ENCODE measurements at places on chromosomes 16 and 17. TPM values are rescaled to one million over a fixed set of nuclear protein-coding genes. Genes with fewer than 3 reads are reported as not detected.

DNA sequence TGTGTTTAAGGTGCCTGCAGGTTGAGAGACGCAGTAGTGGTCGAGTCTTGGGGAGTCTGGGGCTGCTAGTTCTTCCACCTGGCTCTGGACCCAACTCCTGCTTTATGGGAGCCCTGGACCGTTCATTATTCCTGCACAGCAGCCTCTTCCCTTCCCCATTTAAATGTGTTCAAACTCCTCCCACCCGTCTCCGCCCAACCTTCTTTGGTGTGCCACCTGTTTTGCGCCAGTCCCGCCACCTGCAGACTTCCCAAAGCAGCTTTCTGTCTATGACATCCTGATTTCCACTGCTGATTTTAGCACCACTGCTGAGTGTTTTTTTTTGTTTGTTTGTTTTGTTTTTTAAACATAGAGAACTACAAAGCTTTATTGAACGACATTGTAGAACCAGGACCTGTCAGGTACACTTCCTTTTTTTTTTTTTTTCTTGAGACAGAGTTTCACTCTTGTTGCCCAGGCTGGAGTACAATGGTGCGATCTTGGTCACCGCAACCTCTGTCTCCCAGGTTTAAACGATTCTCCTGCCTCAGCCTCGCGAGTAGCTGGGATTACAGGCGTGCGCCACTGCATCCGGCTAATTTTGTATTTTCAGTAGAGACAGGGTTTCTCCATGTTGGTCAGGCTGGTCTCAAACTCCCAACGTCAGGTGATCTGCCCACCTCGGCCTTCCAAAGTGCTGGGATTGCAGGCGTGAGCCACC is 12.8 kb downstream of the ADORA2B start:
- no peak for DNase-seq

DNA sequence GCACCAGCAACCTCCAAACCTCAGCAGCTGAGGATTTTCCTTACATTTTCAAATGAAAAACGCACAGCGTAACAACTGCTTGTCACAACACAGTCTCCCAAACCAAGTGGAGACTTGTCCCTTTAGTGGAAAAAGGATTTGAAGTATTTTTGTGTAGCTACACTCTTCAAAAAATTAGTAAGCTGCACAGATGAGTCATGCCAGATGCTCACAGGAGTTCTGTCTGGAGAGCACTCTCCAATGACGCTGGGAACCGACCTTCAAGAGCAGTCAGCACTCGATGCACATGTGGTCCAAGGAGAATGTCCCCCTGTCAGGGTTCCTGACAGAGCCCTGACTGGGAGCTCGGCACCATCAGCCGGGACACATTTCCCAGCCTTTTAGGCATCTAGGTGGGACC is 39.8 kb downstream of the MAP1LC3B start:
- no peak for DNase-seq

DNA sequence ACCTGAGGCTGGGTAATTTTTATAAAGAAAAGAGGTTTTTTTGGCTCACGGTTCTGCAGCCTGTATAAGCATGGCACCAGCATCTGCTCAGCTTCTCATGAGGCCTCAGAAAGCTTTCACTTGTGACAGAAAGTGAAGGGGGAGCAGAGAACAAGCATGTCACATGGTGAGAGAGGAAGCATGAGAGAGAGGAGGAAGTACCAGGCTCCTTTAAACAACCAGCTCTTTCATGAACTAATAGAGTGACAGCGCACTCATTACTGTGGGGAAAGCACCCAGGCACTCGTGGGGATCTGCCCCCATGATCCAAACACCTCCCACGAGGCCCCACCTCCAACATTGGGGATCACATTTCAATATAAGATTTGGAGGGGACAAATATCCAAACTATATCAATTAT is 86.8 kb downstream of the USP32 start:
- DNase-seq: no peak

DNA sequence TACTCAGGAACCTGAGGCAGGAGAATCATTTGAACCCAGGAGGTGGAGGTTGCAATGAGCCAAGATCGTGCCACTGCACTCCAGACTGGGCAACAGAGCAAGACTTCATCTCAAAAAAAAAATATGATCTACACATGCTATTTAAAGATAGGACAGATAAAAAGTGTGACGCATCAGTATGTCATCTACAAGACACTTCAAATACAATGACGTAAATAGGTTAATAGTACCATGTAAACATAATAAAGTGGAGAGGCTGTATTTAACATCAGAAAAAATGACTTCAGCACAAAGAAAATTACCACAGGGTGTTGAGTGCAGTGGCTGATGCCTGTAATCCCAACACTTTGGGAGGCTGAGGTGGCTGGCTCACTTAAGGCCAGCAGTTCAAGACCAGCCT is 20.2 kb downstream of the ZNF778 start:
- no peak for DNase-seq

DNA sequence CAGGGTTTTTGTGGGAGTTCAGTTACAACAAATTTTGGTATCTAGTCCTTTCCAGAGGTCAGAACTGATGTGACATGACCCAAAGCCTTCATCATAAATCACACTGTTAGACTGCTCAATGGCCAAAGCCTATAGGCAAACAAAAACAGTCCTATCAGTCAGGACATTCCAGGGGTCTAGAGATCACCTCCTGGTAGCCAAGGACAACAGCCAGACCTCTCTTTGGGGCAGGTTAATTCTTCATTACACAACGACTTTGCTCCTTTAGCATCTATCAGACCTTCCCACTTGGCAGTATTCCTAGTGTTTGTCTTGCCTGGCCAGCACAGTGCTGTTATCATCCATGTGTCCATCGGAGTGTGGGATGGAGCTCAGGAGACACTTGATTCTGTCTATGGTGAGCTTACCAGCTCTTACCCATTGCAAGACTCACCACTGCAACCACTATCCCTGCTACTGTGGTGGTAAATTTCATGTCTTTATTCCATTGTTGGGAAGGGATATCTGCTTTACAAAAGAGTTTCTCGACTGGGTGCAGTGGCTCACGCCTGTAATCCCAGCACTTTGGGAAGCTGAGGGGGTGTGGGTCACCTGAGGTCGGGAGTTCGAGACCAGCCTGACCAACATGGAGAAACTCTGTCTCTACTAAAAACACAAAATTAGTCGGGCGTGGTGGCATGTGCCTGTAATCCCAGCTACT is 95.5 kb upstream of the DHX40 start:
- DNase-seq: no peak

DNA sequence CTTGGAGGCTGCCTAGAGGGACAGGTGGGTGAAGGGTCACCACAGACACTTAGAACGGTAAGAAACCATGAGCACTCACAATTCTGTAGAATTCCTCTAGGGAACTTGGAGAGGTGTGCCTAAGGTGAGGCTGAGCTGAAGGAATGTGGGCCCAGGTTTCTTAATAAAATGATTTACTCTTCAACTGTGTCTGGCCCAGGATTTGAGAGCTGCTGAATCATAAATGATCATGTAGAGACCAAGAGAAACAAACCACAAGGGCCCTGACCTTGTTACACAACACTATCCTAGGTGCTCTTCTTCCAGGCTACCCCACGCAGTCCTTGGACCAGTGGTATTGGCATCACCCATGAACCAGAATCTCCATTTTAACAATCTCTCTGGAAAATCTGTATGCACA is 27.7 kb downstream of the ZNF18 start:
- no peak for DNase-seq

DNA sequence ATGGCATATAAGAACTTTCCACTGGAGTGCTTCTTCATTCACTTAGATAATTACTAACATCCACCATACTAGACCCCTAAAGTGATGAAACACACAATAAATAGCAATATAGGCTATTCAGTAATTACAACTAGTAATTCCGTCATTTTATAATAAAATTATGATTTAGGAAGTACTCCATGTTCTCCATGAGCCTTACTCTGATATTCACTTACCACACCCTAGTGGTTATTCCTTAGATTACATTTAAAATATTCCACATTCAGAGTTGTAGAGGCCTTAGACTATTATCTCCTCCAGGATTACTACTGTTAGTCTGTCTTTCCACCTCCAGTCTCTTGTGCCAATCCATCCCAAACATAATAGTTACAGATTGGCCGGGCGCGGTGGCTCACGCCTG is 62.4 kb downstream of the STH start:
- DNase-seq: no peak

DNA sequence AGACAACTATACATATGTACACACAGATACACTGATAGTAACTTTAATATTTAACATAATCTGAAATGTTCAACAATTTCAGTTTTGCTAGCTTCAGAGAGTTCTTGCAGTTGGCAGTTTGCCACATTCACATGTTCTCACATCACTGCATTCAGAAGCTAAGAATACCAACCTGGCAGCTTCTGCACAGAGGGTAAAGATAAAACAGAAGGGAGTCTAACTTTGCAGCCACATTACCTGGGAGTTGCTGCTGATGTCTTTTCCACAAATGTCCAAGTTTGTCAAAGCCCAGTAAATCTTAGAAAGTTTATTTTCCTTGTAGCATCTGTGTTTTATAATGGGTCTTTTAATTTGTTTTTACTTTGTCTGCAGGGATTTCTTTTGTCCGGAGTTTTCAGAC is 332.0 kb downstream of the BCAS3 start:
- peak; percentile 7 for DNase-seq

DNA sequence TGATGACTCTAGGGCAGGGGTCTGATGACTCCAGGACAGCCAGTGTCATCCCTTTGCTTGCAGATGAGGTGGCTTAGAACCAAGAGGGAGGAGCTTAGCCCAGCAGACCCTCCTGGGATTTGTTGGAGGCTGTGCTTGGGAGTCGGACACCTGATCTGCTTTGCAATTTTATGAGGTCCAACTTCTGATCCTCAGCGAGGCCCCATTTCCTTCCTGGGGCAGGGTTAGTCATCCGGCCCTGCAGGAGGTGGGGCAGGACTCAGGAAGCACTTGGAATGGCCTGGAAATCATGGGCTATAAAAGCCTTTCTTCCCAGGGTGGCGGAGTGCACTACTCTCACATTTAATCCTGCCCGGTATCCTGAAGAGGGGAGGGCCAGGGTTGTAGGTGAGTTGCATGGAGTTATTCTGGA is 168.5 kb downstream of the MSI2 start:
- DNase-seq: no peak

GRCh38 chr17:30950189-30950588 is 20.6 kb upstream of the RNF135 start:
- no peak for DNase-seq

DNA sequence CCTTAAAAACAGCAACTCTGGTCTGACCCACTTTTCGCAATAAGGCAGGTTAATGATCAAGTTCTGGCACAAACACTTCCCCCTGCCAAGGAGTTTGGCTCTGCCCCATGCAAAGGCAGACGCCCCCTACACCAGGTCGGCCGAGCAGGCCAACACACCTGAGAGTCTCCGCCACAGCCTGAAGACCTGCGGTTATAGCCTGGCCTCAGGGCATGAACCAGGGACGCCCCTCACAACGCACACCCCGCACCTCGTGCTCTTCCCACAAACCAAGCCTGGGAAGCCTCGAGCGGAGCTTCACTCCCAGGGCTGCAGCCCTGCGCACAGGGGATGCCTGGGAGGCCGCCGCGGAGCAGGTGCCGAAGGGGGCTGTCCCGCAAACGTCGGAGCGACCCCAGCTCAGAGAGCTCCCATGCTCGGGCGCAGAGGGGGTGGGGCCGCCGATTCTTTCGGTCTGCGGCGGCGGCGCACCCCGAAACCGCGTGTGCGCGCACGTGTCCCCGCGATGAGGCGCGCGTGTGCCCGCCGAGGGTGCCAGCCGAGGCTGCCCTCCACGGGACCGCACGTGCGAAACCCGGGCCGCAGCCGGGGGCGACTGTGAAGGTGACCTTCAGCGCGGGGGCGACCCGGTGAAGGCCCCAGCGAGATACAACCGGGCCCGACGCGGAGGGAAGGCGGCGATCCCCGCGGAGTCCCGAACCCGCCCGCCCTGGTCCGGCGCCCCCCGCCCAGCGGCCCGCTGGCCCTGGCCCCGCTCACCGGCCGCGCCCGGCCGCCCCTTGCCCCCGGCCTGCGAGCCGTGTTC is 559 bp downstream of the CLUH start:
- no peak for DNase-seq

GRCh38 chr16:81544261-81544660 is 99.7 kb downstream of the CMIP start:
- DNase-seq: no peak

- DNase-seq: no peak
Observed at GRCh38 chr17:43469145-43469544, 14.6 kb upstream of the DHX8 start.

GRCh38 chr16:49051576-49051975 is 230.1 kb downstream of the CBLN1 start:
- no peak for DNase-seq

DNA sequence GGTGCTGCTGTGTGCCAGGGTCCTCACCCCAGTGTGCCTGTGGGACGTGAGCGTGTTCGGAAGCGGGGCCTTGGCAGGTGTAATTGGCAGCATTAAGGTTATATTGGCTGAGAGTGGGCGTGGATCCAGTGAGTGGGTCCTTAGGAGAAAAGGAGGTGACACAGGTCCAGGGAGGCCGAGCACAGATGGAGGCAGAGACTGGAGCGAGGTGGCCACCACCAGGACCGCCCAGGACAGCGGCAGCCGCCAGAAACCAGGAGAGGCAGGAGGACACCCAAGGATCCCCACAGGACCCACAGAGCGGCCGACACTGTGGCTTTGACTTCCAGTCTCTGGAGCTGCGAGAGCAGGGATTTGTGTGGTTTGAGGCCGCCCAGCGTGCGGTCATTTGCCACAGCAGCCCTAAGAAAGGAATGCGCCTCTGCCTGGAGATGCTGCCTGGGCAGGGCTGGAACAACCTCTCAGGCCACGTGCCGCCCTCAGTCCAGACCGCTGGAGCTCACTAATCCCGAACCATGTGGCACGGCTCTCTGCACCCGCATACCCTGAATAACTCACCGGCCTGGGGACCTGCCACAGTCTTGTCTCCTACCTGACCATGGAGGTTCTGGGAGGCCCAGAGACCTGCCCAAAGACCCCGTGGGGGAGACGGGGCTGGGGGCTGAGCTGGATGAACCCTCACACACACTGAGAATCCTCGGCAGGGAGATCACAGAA is 45.4 kb downstream of the SOX8 start:
- no peak for DNase-seq

DNA sequence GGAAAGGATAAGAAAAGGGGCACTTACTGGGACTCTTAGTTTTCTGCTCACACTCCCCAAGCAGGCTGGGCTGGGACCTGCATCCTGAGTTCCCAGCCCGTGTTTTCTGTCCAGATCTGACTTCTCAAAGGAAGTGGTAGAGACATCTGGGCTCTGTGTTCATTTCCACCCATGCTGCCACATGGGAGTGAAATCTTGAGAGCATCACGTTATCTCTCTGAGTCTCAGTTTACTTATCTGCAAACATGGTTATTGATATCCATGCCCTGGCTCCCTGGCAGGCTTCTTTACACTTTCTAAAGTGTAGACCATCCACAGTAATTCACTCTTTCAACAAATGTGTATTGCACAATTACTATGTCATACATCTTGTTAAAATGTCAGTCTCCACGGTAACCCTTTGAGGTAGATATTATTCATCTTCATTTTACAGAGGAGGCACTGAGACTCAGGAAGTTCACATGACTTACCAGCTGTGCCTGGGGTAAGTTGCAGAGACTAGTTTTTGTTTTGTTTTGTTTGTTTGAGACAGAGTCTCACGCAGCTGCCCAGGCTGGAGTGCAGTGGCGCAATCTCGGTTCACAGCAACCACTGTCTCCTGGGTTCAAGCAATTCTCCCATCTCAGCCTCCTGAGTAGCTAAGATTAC is 3.4 kb downstream of the ZNF688 start:
- no peak for DNase-seq

PDILT gene
- not detected for total RNA-seq

NPIPA3 gene
- total RNA-seq: 1.00 TPM

ZSCAN10 gene
- not detected for total RNA-seq

MT4 gene
- not detected for total RNA-seq

KRTAP4-1 gene
- not detected for total RNA-seq

CACNG3 gene
- 2.6 TPM for total RNA-seq

CBFA2T3 gene
- 4.5 TPM for total RNA-seq

AGRP gene
- total RNA-seq: not detected
